ENCODE measurements at places on chromosomes 7 and 10. TPM values are rescaled to one million over a fixed set of nuclear protein-coding genes. Genes with fewer than 3 reads are reported as not detected.

The SPAG6 gene
- not detected for total RNA-seq

The DPCD gene
- 61.8 TPM for total RNA-seq

The UNCX gene
- total RNA-seq, result not detected

The CALY gene
- total RNA-seq, result not detected

The OR6V1 gene
- total RNA-seq, result not detected

The RBM48 gene
- total RNA-seq, result 8.2 TPM

The KCP gene
- total RNA-seq, result 0.14 TPM

The PRLHR gene
- not detected for total RNA-seq

The WNT2 gene
- 1.4 TPM for total RNA-seq

The TAS2R5 gene
- 0.57 TPM for total RNA-seq

The LRRC18 gene
- total RNA-seq, result not detected

Data from smooth muscle cell of bladder (primary cell).